ENCODE measurements at places on chromosomes 5 and 9. TPM values are rescaled to one million over a fixed set of nuclear protein-coding genes. Genes with fewer than 3 reads are reported as not detected.

Gene GCNT4
- 0.08 TPM for polyA plus RNA-seq

Gene PLCXD3
- 0.09 TPM for polyA plus RNA-seq

Gene C9orf153
- 0.40 TPM for polyA plus RNA-seq

Gene SLC4A9
- not detected for polyA plus RNA-seq

Gene PFN3
- not detected for polyA plus RNA-seq

Gene NUTM2G
- polyA plus RNA-seq = 0.28 TPM

Gene ANKRD34B
- not detected for polyA plus RNA-seq

Gene RASGRF2
- 0.95 TPM for polyA plus RNA-seq

Gene DNAJA1
- 122 TPM for polyA plus RNA-seq

Gene PIP5KL1
- 1.8 TPM for polyA plus RNA-seq

Gene PTGES
- 8.6 TPM for polyA plus RNA-seq

Gene DPYSL3
- polyA plus RNA-seq = 108 TPM

Gene CCDC187
- polyA plus RNA-seq = 0.16 TPM

Gene PRLR
- polyA plus RNA-seq = 0.15 TPM

Gene ITGA2
- polyA plus RNA-seq = 18.1 TPM

Gene SOHLH1
- polyA plus RNA-seq = 0.13 TPM

Gene COL5A1
- polyA plus RNA-seq = 692 TPM

Gene ASPN
- 162 TPM for polyA plus RNA-seq
